ENCODE measurements at places on chromosomes 12 and 14. TPM values are rescaled to one million over a fixed set of nuclear protein-coding genes. Genes with fewer than 3 reads are reported as not detected.

Gene ZNF891
- 8.6 TPM for polyA plus RNA-seq

Gene RASSF8
- 82.9 TPM for polyA plus RNA-seq

Gene EMP1
- polyA plus RNA-seq, result 90.6 TPM

Gene FAM181A
- polyA plus RNA-seq, result not detected

Gene SPX
- 12.7 TPM for polyA plus RNA-seq

Gene ESPL1
- 16.0 TPM for polyA plus RNA-seq

Gene CMA1
- polyA plus RNA-seq, result not detected

Gene DHRS2
- polyA plus RNA-seq, result 50.5 TPM

Gene MDGA2
- polyA plus RNA-seq, result 2.8 TPM

Gene DPY19L2
- 26.4 TPM for polyA plus RNA-seq
